Effector memory CD4-positive, alpha-beta T cell (primary cell): ENCODE measurements at places on chromosomes 4 and X.

DNA sequence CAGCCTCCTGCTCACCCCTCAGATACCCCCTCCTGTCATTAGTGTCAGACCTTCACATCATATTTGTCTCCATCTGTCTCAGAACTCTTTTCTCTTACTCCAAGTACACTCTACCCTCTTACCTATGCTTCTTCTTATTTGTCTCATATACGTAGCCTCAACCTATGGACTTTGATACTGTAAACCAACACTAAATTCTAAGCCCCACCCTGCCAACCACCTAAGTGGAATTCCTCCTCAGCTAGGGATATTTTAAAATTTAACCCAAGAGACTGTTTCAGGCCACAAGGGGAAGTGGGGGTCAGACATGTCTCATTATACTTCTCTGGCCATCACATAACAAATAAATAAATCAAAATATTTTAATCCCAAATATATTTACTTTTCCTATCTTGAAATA is 778.1 kb upstream of the GRID2 start:
- DNase-seq = no peak

- DNase-seq = no peak
These were observed 46.1 kb downstream of the MBNL3 start for GRCh38 chrX:132442691-132443090.

DNA sequence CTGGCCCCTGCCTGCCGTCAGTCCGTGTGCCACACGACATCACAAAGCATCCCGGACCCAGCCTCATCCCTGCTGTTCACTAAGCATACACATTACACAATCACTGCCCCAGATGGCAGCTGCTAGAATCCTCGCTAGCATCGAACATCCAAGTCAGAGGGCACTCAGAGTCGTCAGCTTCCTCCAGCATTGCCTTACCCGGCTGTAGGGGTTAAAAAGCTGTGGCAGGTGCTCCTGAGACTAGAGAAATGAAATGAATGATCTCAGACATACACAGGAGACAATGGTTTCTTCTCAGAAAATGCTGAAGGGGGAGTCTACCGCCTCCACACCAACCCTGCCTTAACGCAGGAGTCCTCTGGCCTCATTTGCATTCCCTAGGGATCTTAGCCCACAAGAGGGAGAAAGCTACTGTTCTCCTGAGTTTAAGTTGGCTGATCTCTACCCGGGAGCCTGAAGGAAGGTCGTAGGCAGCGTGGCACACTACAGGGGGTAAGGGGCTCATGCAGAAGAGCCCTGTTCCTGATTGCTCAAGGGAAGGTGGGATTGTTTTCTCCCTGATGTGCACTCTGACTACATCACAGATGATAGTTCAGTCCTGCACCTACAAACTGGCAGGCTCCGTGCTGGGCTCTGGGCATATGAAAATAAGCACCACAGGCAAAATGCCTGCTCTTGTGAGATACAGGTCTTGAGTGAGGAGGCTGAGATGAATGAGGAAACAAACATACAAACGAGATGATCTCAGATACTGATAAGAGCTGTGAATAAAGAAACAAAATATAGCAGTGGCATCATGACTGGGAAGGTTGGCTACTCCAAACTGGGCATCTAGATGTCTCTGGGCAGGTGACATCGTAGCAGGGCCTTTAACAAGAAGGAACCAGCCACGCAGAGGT is 2.6 kb upstream of the KIAA0232 start:
- no peak for DNase-seq

DNA sequence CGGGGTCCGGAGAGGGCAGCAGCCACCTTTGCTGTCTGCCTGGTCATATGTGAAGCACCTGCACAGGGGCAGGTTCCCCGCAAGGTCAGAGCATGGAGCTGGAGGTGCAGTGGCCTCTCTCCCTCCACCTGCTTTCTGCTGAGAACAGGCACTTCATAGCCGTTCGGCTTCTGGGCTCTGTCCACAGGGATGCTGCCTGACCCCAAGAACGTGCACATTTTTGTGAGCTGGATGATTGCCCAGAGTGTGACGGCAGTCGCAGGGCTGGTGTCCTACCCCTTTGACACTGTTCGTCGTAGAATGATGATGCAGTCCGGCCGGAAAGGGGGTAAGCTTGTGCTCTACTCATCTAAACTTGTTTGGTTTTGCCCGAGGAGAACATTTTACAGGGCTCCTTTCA is 2.5 kb downstream of the SLC25A4 start:
- DNase-seq = no peak

DNA sequence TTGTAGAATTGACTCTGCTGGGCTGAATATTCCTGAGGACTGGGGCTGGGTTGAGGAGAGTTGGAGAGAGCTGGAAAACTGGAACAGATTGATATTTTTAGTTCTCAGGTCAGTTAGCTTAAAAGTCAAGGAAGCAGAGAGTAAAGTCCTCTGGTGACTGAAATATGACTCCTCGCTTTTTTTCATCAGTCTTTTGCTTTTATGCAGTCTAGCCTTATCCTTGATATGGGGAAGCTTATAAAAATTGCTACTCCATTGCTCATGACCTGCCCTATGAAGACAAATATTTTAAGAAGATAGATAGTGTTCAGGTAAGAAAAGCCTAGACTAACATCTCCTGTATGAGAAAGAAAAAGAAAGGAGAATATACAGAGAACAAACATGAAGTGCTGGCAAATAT is 152.7 kb downstream of the C4orf33 start:
- DNase-seq = no peak

DNA sequence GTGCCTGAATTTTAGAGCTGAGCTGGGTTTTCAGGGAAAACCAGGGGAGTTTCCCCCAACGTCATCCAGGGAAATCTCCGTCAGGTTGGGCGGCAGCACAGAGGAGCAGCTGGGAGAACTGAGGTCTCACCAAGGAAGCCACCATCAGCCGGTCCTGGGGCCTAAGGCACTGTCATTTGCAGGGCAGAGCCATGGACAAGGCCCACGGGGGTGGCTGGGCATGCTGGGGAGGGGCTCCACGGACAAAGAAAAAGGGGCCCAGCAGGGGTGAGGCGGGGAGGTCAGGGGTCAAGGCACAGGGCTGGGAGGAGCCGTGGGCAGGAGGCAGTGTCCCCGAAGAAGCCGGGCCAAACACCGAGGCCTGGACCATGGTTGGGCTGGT is 109.8 kb downstream of the HMX1 start:
- DNase-seq = no peak

GRCh38 chr4:143345356-143345755 is 8.7 kb downstream of the GAB1 start:
- no peak for DNase-seq

DNA sequence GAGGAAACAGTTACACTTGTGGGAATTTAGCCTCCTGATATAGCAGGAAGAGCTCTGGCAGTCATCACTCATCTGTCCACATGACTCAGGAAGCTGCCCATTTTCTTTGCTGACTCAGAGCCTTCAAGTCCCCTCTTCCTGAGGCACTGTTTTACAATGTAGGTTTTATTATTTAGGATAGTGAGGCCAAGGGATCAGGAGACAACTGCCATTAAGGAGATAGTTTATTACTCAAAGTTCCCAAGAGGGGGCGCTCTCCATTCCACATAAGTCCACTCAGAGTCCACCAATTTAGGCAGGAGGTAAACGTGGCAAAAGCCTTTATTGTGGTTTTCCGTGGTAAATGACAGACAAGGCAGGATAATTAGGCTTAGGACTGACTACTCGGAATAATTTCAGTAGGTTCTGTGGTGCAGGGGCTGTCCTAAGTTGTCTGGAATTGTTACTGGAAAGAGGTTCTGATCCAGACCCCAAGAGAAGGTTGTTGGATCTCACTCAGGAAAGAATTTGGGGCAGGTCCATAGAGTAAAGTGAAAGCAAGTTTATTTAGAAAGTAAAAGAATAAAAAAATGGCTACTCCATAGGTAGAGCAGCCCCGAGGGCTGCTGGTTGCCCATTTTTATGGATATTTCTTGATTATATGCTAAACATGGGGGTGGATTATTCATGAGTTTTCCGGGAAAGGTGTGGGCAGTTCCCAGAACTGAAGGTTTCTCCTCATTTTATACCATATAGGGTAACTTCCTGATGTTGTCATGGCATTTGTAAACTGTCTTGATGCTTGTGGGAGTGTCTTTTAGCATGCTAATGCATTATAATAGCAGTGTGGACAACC is 96.0 kb upstream of the RAB40AL start:
- no peak for DNase-seq

DNA sequence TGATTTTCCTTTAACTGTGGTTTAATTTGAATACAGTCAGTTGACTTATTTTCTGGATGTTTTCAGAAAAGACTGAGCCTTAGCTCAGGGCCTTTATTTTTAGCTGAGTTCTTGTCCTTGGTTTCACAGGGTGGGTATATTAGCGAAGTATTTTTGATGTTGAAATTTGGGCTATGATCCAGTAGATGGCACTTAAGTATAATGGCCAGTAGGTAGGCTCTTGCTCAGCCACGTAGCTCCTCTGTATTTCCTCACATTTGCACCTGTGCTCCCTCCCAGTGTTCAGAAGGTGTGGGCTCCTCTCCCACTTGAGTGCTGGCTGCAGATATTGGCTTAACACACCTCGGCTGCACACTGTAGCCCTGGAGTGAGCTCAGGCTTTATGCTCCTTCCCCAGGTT is 549.9 kb upstream of the AMOT start:
- no peak for DNase-seq

DNA sequence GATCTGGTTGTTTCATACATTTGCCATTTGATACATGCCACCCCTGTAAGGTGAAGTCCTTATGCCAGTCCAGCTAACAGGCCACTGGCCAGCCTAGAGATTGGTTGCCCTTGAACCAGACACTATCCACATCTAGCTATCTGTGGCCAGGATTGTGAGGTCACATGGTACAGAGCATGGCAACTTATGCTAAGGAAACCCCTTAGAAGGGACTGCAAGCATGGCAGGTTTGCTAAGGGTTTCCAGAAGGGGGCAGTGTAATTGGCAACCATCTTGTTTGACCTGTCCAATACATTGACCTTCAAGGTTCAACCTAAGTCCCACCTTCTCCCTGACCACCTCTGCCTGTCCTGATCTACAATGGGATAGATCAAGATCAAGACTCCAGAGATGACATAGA is 47.5 kb downstream of the SMC1A start:
- no peak for DNase-seq

- no peak for DNase-seq
These were observed 9.4 kb upstream of the RHOH start for GRCh38 chr4:40187386-40187906.

- DNase-seq = no peak
These were observed 22.3 kb upstream of the RASGEF1B start for GRCh38 chr4:81494031-81494431.

GRCh38 chrX:43822014-43822413 is 60.2 kb downstream of the MAOB start:
- DNase-seq = no peak

GRCh38 chr4:106032851-106033286 is 137.6 kb downstream of the NPNT start:
- no peak for DNase-seq

DNA sequence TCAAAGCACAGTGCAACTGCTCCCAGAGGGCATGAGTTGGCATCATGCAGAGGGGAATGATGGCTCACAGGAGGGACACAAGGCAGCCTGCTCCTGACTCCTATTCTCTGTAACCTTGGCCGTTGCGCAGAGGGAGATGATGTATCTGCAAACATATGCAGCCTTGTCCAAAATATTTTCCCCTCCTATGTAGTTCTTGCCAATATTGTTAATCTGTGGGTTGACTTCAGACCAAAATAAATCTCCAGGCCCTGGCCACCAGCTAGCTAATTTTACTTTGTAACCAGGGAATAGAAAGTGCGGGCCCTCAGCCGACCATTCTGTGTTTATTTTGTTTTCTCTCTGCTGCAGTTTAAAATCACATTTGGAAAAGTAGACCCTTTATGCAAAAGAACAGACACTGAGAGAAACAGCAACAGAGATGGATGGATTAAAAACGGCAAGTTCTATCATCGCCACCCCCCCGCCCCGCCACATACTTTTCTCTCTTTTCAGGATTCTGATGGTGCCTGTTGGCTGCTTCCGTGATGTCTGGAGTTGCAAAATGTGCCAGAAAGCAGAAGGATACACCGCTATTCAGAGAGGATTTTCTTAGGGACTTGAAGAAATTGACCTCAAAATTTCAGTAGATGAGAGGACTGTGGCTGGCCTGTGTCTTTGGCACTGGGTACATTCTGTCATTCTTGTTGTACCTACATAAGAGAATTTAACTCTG is 185.3 kb upstream of the BCOR start:
- DNase-seq = no peak

DNA sequence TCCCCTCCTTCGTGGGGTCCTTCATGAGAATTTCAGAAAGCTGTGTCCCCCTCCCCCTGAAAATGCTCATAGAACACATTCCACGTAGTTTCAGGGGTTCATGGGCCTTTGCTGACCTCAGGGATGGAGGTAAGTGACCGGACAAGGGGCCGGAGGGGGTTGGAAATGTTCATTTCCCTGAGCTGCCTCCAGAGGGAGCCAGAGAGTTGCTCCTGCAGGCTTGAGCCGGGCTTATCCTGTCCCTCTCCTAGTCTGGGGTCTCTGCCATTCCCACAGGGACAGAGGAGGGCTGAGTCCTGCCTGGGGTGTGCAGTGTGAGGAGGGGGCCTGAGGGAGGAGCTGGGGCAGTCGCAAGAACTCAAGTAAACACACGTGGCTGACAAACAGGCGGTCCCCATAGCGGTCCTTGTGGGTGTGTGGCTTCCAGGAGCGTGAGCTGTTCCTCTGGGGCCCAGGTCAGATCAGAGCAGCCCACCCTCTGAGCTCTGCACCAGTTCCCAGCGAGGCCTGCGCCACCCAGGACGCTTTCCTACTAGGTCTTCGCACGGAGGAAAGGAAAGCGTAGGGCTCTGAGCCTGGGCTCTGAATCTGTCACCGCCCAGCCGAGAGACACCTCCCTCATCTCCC is 62.5 kb downstream of the WFS1 start:
- DNase-seq = no peak

- DNase-seq = peak; percentile 54
These were observed 88.6 kb upstream of the TRIM2 start for GRCh38 chr4:153115322-153116290.

GRCh38 chr4:82713856-82714255 is 84.7 kb downstream of the SCD5 start:
- DNase-seq = no peak

DNA sequence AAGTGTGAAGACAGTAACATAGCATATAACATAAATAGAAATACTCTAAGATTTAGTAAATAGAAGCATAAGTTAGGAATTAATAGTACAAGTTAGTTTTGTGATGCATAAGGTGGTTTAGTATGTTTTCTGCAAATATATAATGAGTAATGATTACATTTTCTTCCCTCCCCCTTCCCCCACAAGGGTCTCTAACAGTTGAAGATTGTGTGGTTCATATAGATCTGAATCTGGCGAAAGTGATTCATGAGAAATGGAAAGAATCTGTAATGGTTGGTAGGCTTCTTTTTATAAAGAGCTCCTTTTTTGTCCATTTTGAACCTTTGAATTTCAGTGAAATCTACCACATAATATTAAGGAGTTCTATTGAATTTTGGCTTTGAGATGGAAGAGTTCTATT is 66.3 kb downstream of the N4BP2 start:
- DNase-seq = no peak

DNA sequence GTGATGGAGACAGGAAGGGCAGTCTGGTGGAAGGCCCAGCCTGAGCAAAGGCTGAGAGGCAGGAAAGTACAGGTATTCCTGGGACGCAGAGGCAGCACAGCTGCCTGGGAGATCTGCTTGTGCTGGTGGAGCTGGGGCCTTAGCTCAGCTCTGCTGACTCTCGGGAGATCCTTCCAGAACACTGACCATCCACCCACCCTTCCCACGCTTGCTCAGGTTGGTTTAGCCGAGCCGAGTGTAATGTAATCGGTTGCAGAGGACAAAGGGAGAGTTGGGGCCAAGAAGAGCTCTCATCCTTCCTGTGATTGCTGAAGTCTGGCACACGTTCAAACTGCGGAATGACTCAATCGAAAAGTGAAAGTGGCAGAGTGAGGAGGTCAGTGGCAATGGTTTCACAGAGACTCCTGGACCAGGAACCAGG is 43.1 kb upstream of the GPR78 start:
- DNase-seq = no peak
